ENCODE measurements at places on chromosomes 7 and 10. TPM values are rescaled to one million over a fixed set of nuclear protein-coding genes. Genes with fewer than 3 reads are reported as not detected.

- H3K4me1 ChIP-seq, result no peaks in the 10 kb centered on the region
- H3K4me3 ChIP-seq, result no peak overlapping the region
- no peaks in the 10 kb centered on the region for H3K27me3 ChIP-seq
- no peak for DNase-seq
- no peak overlapping the region for H3K27ac ChIP-seq
These were observed 178.8 kb downstream of the ELFN1 start for GRCh38 chr7:1848911-1849311.

DNA sequence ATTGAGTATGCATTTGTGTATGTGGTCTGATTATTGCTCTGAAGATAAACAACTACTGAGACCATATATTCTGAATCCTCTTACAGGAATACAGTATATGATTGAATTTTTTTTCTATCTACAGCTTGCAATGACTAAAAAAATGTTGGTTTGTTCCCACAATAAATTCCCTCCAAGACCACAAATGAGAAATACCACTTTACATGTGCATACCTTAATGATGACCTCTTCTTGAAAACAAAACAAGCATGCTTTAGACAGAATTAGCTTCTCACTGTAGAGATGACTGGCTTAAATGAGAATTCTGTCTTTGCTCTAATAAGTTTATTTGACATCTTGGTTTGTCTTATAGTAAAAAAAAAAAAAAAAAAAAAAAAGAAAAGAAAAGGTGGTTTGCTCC lies 241.5 kb downstream of the PCDH15 start:
- DNase-seq, result no peak
- no peaks in the 10 kb centered on the region for H3K27me3 ChIP-seq

GRCh38 chr10:129949891-129950291 lies 14.2 kb downstream of the EBF3 start:
- H3K4me1 ChIP-seq, result no peaks in the 10 kb centered on the region
- no peak overlapping the region for H3K27ac ChIP-seq
- DNase-seq, result no peak
- H3K36me3 ChIP-seq, result no peaks in the 10 kb centered on the region
- no peak overlapping the region for H3K4me3 ChIP-seq
- H3K27me3 ChIP-seq, result peaks cover 15% of the 10 kb centered on the region

- H3K4me3 ChIP-seq, result no peak overlapping the region
- no peak overlapping the region for H3K27ac ChIP-seq
- H3K36me3 ChIP-seq, result no peaks in the 10 kb centered on the region
- no peak for DNase-seq
These were observed 30.4 kb downstream of the RAMP3 start for GRCh38 chr7:45187946-45188411.

DNA sequence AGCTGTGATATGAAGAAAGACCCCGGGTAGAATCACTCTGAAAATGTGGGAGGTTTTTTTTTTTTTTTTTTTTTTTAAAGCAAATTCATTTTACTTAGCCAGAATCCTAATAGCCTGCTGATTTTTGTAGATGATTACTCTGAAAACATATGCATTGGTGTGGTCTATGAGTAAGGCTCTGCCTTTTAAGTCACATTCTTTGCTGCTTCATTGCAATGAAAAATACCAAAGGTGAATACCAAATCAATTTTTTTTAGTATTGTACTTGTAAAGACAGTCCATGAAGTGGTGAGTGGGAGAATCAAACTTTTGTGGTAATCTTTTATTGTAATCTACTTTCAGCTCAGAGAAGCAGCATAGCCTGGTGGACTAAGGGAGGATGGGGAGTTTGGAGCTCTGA lies 130.3 kb downstream of the SDK1 start:
- H3K27me3 ChIP-seq, result no peaks in the 10 kb centered on the region
- no peak for DNase-seq
- no peaks in the 10 kb centered on the region for H3K4me1 ChIP-seq

DNA sequence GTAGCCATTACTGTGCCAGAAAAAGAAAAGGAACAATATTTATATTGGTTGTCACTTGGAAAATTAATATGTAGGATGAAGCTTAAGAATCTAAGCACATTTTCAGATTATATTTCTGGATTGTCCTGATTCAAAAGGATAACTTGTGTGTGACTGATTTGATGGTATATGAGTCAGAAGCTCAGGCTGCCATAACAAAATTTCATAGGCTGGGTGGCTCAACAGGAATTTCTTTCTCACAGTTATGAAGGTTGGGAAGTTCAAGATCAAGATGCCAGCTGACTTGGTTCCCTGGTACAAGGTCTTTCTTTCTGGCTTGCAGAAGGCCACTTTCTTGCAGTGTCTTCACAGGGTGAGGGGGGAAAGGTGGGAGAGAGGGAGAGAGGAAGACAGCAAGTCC lies 108.5 kb downstream of the ST7 start:
- H3K27ac ChIP-seq, result no peak overlapping the region
- no peak overlapping the region for H3K4me3 ChIP-seq
- DNase-seq, result no peak
- H3K36me3 ChIP-seq, result no peaks in the 10 kb centered on the region
- peaks cover 15% of the 10 kb centered on the region for H3K27me3 ChIP-seq

GRCh38 chr7:2192831-2193534 lies 39.8 kb downstream of the MAD1L1 start:
- no peak for DNase-seq
- H3K4me3 ChIP-seq, result no peak overlapping the region
- no peak overlapping the region for H3K27ac ChIP-seq
- peaks cover 12% of the 10 kb centered on the region for H3K36me3 ChIP-seq
- no peaks in the 10 kb centered on the region for H3K4me1 ChIP-seq

DNA sequence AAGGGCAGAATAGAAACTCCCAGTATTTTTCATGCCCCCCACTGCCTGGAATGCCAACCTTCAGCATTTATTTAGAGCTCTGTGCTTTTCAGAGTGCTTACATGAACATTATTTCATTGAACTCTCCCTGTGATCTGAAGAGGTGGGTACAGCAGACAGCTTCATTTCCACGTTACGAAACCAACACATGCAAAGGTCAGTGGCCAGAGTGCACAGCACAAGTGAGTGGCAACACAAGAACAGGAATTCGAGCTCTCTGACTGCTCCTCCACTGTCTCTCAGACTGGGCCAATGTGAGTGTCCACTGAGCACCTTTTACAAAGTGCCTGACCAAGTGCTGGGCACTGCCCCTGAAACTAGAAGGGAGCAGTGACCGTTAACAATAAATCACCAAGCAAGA lies 162.9 kb downstream of the GLI3 start:
- DNase-seq, result no peak
- H3K4me1 ChIP-seq, result no peaks in the 10 kb centered on the region
- H3K36me3 ChIP-seq, result no peaks in the 10 kb centered on the region
- no peak overlapping the region for H3K27ac ChIP-seq
- H3K27me3 ChIP-seq, result no peaks in the 10 kb centered on the region

- H3K4me1 ChIP-seq, result peaks cover 42% of the 10 kb centered on the region
- no peak for DNase-seq
- H3K27ac ChIP-seq, result no peak overlapping the region
These were observed 36.2 kb downstream of the WBP1L start for GRCh38 chr10:102779680-102780526.

GRCh38 chr7:105016068-105016708 lies 2.2 kb downstream of the KMT2E start:
- peaks cover 3% of the 10 kb centered on the region for H3K27me3 ChIP-seq
- peaks cover 30% of the 10 kb centered on the region for H3K4me1 ChIP-seq
- H3K36me3 ChIP-seq, result peaks cover 44% of the 10 kb centered on the region
- H3K27ac ChIP-seq, result peak overlapping the region; percentile 96
- peak overlapping the region; percentile 99 for H3K4me3 ChIP-seq
- no peak for DNase-seq

DNA sequence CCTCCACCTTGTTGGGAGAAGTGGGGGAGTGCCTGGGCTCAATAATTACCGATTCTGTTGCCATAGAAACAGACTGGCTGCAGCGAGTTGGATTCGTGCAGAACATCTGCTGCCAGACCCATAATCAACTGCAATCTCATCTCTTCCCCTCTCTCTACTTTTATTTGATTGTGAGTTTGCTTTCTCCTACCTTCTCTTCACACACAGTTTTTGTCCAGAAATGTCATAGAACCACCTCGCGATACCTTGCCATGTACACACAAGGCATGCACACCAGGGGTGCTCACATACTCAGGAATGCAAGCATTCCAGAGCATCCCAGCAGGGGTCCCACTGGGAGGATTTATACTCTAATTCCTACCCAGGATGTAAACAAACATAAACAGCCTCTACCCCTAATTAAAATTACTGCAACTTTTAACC lies 262.2 kb upstream of the AOAH start:
- H3K4me1 ChIP-seq, result peaks cover 36% of the 10 kb centered on the region
- H3K27ac ChIP-seq, result no peak overlapping the region
- H3K27me3 ChIP-seq, result no peaks in the 10 kb centered on the region
- peaks cover 5% of the 10 kb centered on the region for H3K36me3 ChIP-seq
- DNase-seq, result no peak

DNA sequence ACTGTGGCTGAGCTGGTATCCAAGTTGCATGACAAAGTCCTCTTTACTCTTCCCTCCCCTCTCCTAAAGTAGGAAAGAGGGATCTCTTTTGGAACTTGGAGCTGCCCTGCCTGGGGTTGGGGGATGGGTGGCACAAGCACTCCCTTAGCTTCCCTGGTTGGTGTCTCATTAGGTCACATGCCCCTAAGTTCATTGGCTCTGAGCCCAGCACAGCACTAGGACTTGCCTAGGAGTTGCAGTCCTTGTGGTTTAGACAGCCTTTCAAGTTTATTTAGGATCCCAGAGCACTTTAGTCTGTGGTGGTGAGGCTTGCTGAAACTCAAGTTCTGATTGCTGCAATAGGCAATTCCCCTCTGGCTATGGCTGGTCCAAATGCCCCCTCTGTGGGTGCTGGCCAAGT lies 281.4 kb downstream of the NXPH1 start:
- no peaks in the 10 kb centered on the region for H3K36me3 ChIP-seq
- H3K27ac ChIP-seq, result no peak overlapping the region
- H3K4me3 ChIP-seq, result no peak overlapping the region

- DNase-seq, result no peak
- no peaks in the 10 kb centered on the region for H3K4me1 ChIP-seq
- no peaks in the 10 kb centered on the region for H3K27me3 ChIP-seq
- no peak overlapping the region for H3K4me3 ChIP-seq
- H3K36me3 ChIP-seq, result no peaks in the 10 kb centered on the region
These were observed 593.6 kb downstream of the GRM8 start for GRCh38 chr7:126659124-126659523.

- H3K36me3 ChIP-seq, result peaks cover 3% of the 10 kb centered on the region
- DNase-seq, result no peak
- no peaks in the 10 kb centered on the region for H3K4me1 ChIP-seq
- no peaks in the 10 kb centered on the region for H3K27me3 ChIP-seq
These were observed 16.0 kb downstream of the AKR1C8 start for GRCh38 chr10:5168897-5169420.

GRCh38 chr10:116826803-116827202 lies 22.5 kb upstream of the ENO4 start:
- no peak overlapping the region for H3K4me3 ChIP-seq
- no peak for DNase-seq
- H3K27me3 ChIP-seq, result no peaks in the 10 kb centered on the region
- no peaks in the 10 kb centered on the region for H3K36me3 ChIP-seq

GRCh38 chr10:104741127-104741526 lies 100.0 kb downstream of the SORCS3 start:
- no peak for DNase-seq
- no peak overlapping the region for H3K27ac ChIP-seq
- H3K36me3 ChIP-seq, result no peaks in the 10 kb centered on the region
- no peaks in the 10 kb centered on the region for H3K27me3 ChIP-seq
- H3K4me1 ChIP-seq, result no peaks in the 10 kb centered on the region

- no peak for DNase-seq
- no peaks in the 10 kb centered on the region for H3K36me3 ChIP-seq
- no peak overlapping the region for H3K27ac ChIP-seq
- H3K4me3 ChIP-seq, result no peak overlapping the region
- H3K4me1 ChIP-seq, result peaks cover 34% of the 10 kb centered on the region
- H3K27me3 ChIP-seq, result peaks cover 31% of the 10 kb centered on the region
These were observed 279.6 kb upstream of the PITRM1 start for GRCh38 chr10:3452173-3452626.

DNA sequence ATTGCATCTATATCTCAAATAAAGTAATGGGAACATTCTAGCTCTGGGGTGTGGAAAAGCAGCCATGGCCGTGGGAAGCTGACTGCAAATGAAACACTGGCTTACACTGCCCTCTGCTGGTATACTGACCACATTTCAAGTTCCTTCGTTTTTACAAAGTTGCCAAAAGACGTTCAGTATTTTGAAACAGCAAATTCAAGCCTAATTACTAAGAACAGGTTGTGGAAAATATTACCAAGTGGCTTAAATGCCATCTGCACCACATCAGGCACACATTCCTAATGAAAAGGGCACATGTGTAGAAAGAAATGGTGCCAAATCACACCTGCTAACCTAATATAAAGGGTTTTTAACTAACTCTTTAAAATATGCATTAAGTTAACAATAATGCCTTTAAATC lies 83.9 kb downstream of the JAZF1 start:
- H3K27me3 ChIP-seq, result peaks cover 10% of the 10 kb centered on the region
- DNase-seq, result no peak
- H3K4me3 ChIP-seq, result no peak overlapping the region
- H3K27ac ChIP-seq, result no peak overlapping the region
- H3K4me1 ChIP-seq, result no peaks in the 10 kb centered on the region

DNA sequence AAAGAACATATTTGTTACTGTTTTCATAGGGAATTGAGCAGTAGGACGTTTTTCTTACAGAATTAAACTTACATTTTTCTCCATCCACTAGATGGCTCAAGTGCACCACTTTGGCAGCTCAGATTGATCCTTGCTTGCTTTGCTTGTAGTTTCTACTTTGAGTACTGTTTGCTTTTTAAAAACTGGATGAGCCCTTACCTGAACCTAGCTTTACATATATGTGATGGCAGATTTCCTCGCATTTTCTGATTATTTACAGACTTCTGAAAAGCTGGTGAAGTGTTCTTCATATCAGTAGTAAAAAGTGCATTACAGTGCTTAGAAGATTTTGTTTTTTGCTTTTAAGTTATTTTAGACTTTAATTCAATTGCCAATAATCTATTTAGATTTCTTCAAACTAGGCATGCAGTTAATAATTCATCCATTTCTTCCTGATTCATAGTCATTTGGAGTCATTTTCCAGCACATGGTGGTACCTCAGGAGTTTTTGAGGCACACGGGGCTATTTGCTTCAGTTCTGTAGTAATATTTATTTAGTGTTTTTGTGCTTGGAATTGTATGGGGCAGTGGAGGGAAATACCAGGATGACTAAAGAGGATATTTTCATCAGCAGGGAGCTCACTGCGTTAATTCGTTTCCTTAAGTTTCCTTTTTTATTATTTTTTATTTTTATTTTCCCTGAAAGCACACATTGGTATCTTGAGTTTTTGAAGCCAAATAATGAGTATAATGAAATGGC lies 57.3 kb downstream of the MAPK8 start:
- H3K4me1 ChIP-seq, result peaks cover 5% of the 10 kb centered on the region
- H3K27me3 ChIP-seq, result no peaks in the 10 kb centered on the region
- H3K27ac ChIP-seq, result no peak overlapping the region
- no peak overlapping the region for H3K4me3 ChIP-seq
- no peak for DNase-seq

GPR37 gene
- not detected for total RNA-seq

ZCWPW1 gene
- 2.0 TPM for total RNA-seq

IFIT1B gene
- total RNA-seq, result not detected

HTR5A gene
- not detected for total RNA-seq

PON1 gene
- total RNA-seq, result not detected

CUZD1 gene
- total RNA-seq, result 3.0 TPM

CPA2 gene
- total RNA-seq, result not detected

ANKRD61 gene
- 0.56 TPM for total RNA-seq

TRIM50 gene
- not detected for total RNA-seq

LAMB1 gene
- not detected for total RNA-seq

PANK1 gene
- 3.2 TPM for total RNA-seq

KIAA1217 gene
- total RNA-seq, result 6.4 TPM

CPN1 gene
- total RNA-seq, result not detected

Data from activated T-helper 1 cell treated with anti-CD3 and anti-CD28 coated beads, Interleukin-12 subunit alpha, Interleukin-12 subunit beta, Interleukin-2, Interleukin-4 antibody, amounts not matched to agents 30 ng/mL and 10 ng/mL and 1 ng/mL, durations not matched to agents 14 hours and 24 hours and 36 hours (primary cell).